ENCODE measurements at places on chromosomes 16 and 17.
A peak's percentile ranks its signal among the peaks of the same experiment; 100 is the strongest.

GRCh38 chr17:29303386-29303785 is 9.4 kb upstream of the NUFIP2 start:
- H3K36me3 ChIP-seq: no peaks in the 10 kb centered on the region
- H3K27ac ChIP-seq: no peak overlapping the region
- no peak for DNase-seq
- H3K27me3 ChIP-seq: no peaks in the 10 kb centered on the region

DNA sequence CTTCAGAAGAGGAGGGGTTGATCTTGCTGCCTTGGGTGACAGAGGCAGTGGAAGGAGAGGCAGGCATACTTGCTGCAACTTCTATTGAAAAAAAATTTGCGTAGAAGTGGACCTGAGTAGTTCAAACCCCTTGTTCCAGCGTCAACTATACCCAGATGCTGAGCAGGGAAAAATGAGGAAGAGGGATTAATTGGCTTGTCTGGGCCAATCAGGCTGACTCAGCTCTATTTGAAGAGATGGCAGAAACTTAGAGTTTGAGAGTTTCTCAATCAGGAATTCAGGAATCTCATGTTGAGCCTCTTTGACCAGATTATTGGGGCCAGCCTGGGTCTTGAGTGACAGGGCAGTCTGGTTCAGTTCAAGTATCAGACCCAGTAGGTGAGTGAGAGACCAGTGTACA is 17.6 kb downstream of the CASC3 start:
- H3K36me3 ChIP-seq: no peaks in the 10 kb centered on the region
- no peak for DNase-seq
- H3K4me3 ChIP-seq: no peak overlapping the region

- no peak overlapping the region for H3K4me3 ChIP-seq
- H3K4me1 ChIP-seq: peaks cover 64% of the 10 kb centered on the region
- no peaks in the 10 kb centered on the region for H3K27me3 ChIP-seq
- H3K27ac ChIP-seq: peak overlapping the region; percentile 38
Observed at GRCh38 chr16:14310519-14310991, 239.4 kb downstream of the MRTFB start.

GRCh38 chr16:65660390-65660789 is 538.5 kb upstream of the CDH11 start:
- DNase-seq: no peak
- H3K27ac ChIP-seq: no peak overlapping the region
- H3K27me3 ChIP-seq: no peaks in the 10 kb centered on the region

DNA sequence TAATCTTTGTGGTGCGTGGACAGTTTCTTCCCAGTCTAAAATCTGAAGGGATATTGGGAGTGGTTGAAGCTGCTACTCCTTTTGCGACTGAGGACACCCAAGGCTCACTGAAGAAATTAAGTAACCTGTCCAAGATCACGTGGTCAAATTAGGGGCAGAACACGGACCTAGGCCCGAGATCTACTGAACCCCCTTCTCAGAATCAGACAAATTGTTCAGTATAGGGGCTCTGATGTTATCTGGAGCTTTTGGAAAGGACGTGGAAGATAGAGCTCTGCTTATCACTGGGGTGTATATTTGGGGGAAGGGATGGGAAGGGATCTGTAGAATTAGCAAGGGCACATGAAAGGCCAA is 857 bp downstream of the TANGO6 start:
- H3K36me3 ChIP-seq: no peaks in the 10 kb centered on the region
- peak overlapping the region; percentile 79 for H3K4me3 ChIP-seq
- peaks cover 7% of the 10 kb centered on the region for H3K4me1 ChIP-seq
- no peak for DNase-seq

GRCh38 chr17:80279895-80280294 is 19.2 kb downstream of the RNF213 start:
- H3K27ac ChIP-seq: no peak overlapping the region
- DNase-seq: no peak
- no peaks in the 10 kb centered on the region for H3K36me3 ChIP-seq
- no peaks in the 10 kb centered on the region for H3K27me3 ChIP-seq

Data from vagina (tissue), 2 donors.